Stimulated activated CD4-positive, alpha-beta T cell treated with anti-CD3 and anti-CD28 coated beads, Interleukin-4, amount 100 ng/mL, for 24 hours (primary cell): ENCODE measurements at places on chromosomes 13 and 19.

DNA sequence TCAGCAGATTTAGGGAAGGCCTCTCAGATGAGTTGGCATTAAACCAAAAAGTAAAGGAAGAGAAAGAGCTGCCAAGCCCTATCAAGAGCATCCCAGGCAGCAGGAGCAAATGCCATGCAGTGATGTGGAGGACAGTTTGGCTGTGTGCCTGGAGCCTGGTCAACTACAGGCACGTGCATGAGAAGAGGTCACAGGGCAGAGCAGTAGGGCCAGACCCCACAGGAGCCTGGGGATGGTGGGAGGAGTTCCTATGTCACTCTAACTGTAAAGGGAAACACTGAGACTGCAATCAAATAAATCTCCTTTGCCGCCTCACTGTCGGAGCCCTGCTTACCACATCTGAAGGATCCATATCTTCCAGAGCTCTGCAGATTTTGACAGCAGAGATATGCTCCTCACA is 240.5 kb downstream of the ENOX1 start:
- no peak for DNase-seq

- no peak for DNase-seq
These were observed 3.2 kb upstream of the RAB11B start for GRCh38 chr19:8386990-8387389.

DNA sequence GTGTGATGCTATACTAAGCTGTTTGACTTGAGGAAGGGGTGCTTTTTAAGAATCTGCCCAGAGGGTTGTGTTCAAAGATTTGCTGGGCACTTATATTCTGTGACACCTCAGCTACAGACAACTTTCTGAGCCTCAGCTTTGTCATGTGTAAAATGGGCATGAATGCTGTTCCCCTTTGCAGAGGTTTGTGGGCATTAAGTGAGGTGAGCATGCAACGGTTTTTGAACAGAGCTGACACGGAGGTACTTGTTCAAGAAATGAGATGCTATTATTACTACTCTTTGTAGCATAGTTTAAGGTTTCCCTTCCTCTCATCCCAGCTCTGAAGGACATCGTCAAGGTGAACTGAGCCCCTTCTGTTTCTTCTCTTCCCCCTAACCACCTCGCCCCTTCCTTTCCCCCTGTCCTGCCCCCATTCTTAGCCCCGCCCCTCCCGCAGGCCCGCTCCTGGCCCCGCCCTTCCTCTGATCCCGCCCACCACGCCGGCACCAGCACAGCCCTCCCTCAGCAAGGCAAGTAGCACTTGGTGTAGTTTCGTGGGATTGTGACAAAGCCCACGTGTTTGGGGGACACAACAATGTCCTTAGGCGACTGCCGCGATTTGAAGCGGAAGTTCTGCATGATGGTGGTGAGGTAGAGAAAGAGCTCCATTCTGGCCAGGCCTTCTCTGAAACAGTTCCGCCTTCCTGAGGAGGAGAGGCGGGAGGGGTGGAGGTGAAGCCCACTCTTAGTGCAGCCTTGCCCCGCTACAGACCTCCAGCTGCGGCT is 26.1 kb upstream of the CYP2A7 start:
- peak; percentile 40 for DNase-seq

DNA sequence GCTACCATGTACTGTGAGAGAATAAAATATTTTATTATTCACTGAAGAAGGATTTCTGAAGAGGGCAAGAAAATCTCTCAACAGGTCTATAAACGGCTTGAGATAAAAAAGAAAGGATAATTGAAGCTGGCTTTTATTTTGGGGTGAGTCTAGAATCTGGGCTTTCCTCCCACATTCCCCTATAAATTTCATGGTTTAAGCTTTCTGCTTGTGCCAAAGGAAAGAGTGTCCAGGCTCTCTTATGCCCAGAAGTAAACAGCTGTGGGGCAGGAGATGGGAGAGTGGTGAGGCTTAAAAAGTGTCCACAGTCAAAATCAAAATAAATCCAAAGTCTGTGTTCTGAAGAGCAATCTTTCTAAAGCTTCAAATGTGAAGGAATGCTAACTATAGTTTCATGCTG is 942.2 kb upstream of the MIR17HG start:
- no peak for DNase-seq

DNA sequence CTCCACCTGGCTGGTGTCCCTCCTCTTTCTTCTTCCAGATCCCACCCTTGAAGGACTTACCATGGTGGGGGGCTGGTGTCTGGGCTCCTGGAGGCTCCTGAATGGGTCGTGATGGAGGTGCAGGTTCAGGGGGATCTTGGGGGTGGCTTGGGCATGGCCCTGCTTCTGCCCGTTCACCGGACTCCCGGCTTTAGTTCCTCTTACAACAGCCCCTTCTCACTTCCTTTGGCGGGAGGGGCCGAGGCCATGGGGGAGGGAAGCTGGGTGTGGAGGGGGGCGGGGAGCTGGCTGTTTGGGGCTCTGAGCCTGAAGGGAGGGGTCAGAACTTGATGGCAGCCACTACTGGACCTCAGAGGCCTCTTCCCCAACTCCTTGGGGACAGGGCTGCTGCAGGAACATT is at the start of gene MYO1F:
Gene MYO1F, minus strand, starts transcription at position 196 of the 400 bp plus-strand sequence. Its CDS starts 133 bp downstream, at position 63.
- DNase-seq, result no peak

GRCh38 chr13:75749407-75749806 is 113.3 kb downstream of the LMO7 start:
- DNase-seq, result no peak

GRCh38 chr13:51643882-51644281 is 59.6 kb downstream of the WDFY2 start:
- no peak for DNase-seq

DNA sequence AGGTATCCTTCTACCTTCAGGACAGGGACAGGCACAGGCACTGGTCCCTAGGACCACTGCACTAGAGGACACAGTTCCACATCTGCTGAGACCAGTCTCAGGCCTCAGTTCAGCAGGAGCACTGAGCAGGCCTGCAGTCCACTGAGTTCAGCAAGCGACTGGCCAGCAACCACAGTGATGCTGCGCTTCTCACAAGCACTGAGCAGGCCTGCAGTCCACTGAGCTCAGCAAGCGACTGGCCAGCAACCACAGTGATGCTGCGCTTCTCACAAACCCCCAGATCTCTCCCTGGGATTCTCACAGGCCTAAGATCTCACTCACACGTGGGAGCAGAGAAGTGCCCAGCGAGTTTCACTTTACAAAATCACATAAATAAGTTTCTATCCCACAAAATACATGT is 140.6 kb downstream of the IRS2 start:
- no peak for DNase-seq

DNA sequence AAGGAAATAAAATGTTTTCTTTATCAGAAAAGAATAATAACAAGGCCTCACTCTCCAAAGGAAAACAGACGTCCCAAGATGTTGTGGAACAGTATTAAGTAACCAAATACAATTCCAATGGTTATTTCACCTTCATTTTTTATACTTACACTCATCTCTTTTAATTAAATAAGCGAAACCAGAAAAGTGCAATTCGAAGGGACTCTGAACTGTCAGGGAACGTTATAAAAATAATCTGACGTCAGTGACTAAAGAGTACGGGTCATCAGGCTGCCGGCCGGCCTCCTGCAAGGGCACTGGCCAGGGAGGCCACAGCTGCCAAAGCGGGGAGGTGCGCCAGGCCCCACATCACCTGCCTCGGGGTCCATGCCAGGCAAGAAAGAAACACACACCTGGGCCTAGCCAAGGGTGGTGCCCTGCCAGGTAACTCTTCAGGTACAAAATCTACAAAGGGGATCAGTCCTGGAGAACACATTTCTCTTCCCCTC is 61.2 kb downstream of the CDADC1 start:
- DNase-seq, result no peak

DNA sequence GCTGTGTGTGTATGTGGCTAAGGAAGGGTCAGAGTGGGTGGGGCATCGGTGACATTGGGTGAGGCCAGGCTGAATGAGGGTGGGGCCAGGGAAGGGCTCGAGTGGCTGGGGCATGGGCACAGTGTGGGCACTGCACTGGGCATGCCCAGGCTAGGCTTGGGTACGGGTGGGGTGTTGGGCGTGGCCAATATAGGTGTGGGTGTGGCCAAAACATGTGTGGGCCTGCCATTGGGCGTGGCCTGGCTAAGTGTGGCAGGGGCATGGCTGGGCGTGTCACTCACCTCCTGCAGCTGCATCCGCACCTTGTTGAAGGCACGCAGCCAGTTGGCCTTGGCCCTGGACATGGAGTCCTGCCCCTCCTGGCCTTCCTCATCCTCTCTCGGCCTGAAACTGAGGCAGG is 33.2 kb downstream of the UNC13A start:
- DNase-seq, result no peak

- no peak for DNase-seq
These were observed 26.8 kb downstream of the SKA3 start for GRCh38 chr13:21149568-21149967.

DNA sequence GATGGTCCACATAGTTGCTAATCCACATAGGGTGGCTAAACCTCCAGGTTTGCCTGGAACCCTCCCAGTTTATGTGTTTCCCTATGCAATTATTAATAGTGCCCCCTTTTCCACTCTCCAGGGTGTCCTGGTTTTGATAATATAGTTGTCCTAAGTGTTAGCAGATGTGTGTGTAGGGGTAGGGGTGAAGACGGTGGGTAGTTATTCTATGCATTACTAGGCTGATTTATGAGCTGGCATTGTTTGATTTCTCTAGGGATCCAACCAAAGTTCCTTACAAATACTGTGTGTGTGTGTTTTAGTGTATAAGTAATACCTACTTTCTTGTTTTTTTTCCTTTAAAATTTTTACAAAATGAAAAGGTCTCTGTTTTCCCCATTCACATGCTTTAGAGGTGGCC is 21.1 kb downstream of the GTF2F2 start:
- DNase-seq, result no peak

GRCh38 chr13:49292742-49293486 is 45.2 kb downstream of the CDADC1 start:
- peak; percentile 16 for DNase-seq

- DNase-seq, result peak; percentile 39
These were observed at the start of gene ETV2 for GRCh38 chr19:35641515-35642151. Gene ETV2 (plus strand): TSS chr19:35641745. CDS start chr19:35642461, 716 bp downstream.

DNA sequence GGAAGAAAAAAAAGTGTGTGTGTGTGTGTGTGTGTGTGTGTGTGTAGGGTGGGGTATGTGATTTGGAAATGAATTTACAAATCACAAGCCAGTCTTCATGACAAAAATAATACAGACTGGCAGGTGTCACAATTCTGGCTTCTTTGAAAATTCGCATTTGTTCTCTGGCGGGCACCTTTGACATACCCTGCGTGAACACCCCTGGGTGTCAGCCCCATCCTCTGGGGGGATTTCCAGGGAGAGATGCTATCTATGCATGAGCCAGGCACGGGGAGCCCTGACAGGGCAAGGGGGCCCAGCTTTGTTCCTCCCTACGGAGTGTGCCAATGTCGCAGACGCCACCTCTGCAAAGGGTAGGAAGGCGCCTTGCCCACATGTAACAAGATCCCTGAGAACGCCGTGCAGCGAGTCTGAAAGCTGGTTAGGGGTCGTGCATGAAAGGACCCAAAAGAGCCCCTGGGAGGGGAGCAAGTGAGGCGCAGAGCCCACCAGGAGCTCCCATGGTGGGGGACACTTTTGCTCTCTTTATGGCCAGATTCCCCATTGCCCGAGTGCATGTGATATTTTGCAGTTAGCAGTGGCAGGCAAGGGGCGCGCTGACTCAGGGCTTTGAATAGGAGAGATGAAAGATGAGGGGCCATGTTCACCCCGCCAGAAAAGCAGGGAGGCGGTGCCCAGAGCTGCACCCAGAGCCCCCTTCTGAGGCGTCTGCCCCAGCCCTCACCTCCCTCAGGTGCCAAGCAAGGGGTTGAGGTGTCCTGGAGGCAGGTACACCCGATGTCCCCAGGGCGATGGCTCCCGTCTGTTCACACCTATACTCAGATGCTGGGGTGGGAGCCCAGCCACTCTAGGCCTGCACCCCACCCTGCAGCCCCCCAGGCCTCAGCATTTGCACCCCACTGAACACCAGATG is 45.3 kb downstream of the KLF2 start:
- peak; percentile 55 for DNase-seq

DNA sequence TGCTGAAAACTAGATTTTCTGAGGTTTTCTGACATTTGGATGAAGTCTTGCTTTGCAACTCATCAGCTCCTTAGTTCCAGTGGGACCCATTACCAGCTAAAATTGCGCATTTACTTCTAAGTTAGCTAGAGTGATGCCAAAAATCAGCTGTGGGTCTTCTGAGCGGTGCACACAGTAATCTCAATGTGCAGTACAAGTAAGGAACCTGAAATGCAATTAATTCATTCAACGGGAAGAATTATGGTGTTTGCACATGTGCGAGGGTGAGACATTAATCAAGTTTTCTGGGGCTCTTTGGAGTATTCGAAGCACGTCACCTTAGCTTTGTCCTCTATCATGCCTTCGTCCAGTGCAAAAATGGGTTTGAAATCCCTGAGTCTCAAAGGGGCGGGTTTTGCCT is 146.2 kb downstream of the MYO16 start:
- no peak for DNase-seq

DNA sequence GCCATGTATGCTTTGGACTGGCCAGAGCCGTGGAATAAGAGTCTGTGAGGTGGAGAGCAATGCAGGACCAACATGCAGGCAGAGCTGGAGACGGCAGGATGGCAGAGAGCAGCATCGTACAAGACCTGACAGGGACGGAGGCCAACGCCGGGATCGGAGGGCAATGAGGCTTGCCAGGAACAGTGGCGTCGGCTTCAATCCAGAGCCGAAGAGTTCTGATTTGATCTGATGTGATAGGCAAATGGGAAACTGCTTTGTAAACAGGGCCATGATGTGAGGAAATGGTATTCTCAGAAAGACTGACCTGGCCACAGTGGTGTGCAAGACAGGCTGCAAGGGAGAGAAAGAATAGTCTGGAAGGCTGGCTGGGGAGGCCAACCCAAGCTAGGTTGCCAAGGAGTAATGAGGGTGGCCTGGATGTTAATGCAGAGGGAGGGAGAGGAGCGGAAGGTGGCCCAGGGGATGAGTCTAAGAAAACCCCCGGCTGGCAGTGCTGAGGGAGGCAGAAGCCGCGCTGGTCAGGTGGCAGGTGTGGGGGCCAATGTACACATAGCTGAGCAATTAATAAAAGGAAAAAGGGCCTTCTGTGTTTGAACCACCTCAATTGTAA is 26.7 kb downstream of the RCBTB2 start:
- no peak for DNase-seq

DNA sequence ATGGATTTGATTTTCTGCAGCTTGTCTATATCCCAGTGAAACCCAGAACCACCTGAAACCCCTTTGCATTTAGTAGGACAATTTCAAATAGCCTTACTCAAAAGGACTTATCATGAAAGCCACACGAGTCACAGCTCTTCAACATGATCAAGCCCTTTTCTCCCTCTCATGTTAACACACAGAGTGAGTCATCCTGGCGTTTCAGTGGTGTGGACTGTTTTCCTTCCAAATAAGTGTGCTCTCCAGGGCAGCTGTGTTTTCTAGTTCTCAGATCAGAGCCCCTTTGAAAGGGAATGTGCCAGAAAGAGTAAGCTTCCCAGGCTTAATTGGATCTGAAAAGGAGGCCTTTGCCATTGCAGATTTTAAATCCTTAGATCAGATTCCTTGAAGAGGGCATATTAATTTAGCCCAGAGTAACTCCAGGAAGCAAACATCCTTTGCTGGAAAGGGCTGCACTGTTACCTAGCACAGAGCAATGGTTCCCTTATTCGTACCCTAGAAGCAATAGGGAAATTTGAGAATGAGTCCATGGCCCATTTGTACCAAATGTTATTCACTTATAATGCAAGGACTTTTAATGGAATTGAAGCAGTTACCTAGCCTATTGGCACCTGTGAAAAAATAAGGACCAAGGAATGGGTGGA is 51.3 kb downstream of the ERICH6B start:
- DNase-seq, result no peak
